Activated CD4-positive, alpha-beta T cell treated with anti-CD3 and anti-CD28 coated beads, Interleukin-2, amount 50 U/mL, for 48 hours (primary cell): ENCODE measurements at places on chromosomes 3 and 15.
A peak's percentile ranks its signal among the peaks of the same experiment; 100 is the strongest.

- no peak for DNase-seq
These were observed 10.7 kb downstream of the THSD4 start for GRCh38 chr15:71125831-71126450.

DNA sequence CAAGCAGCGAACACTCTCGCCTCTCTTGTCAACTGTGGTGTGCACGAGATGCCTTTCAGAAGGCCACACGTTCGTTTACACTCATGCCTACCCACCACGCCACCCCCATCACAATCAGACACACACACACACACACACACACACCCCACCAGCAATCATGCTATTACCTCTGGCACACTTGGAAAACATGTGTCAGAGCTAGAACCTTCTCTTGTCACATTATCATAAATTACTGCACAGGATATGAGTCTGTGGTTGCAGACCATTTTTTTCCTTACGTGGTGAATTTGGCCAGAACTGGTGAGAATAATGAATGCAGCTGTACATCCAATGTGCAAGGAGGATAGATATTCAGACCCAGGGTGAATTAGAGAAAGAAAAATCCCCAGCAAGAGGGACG, 52.4 kb downstream of the TRIM69 start:
- DNase-seq: peak; percentile 48

DNA sequence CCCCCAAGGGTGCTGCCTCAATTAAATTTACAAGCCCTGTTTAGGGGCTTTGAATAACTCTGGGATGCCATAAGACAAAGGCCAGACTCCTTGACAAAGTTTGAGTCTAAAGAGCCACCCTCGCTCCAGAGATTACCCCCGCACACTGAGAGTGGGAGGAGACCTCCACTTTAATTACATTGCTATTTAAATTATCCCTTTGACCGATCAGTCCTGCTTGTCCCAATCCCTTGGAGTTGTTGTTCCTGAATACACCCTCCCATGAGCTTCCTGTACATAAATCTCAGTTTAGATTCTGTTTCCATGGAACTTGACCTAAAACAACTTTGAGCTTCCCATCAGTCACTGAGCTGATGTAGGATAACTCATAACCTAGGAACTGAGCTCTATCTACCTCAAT, 596.3 kb downstream of the PYDC2 start:
- DNase-seq: no peak

GRCh38 chr15:49620199-49620598, 419 bp downstream of the FAM227B start:
- no peak for DNase-seq

DNA sequence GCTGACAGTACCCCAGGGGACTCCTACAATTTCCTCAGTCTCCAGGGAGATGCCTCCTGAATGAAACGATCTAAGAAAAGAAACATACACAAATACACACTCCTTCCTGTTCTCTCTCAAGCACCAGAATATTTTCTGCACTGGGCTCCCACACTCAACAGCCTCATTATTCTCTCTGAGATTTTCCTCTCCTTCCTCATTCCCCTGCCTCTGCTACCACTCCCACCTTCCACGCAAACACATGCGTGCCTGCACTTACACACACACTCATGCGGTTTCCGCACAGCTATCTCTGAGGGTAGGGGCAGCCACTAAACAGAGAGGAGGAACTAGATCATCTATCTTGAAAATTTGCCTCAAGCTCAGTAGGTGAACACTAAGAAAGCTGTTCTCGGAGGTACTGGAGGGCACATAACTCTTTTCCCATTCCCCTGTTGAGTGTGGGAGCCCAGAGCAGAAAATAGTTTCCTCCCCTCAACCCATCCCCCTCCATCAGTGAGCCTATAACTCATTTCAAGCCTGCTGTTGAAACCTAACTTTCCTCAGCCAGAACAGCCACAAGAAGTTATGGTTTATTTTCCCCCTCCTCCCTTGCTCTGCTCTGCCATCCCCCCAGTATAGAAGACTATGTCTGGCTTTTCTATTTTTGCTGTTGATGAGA, 30.5 kb upstream of the TIPARP start:
- peak; percentile 44 for DNase-seq

GRCh38 chr3:124174476-124174875, 182.6 kb upstream of the ROPN1 start:
- DNase-seq: no peak

DNA sequence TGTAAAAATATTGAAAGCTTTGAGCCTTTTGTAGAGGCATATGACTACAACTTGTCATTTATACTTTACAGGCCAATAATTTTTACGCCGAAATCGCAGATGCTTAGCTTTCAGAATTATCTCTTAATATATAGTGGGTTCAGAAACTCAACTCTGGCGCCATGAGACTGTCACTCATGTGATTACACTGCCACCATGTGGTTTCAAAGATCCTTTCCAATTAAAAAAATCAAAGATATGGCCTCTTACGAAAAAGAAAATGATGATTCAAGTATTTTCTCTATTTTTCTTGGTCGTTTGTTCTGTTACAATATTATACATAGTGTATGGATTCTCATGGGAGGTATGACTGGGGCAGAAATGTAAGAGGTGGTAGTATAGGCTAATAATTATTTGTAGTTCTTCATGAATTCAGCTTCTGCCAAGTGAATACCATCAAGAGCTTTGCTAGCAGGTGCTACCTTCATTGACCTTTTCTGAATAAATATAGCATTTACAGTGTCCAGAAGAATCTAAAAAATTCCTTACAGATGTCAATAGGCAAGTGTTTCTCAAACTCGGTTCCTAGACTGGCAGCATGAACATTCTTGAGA, 751.7 kb upstream of the GOLIM4 start:
- no peak for DNase-seq

- no peak for DNase-seq
These were observed 117.7 kb downstream of the DNAJB8 start for GRCh38 chr3:128348805-128349531.

GRCh38 chr3:23376516-23377248, 173.6 kb downstream of the UBE2E2 start:
- no peak for DNase-seq

GRCh38 chr3:117572786-117573185, 863.2 kb downstream of the TUSC7 start:
- DNase-seq: no peak

- DNase-seq: no peak
These were observed 735.6 kb downstream of the PDCD6IP start for GRCh38 chr3:34534013-34534412.

DNA sequence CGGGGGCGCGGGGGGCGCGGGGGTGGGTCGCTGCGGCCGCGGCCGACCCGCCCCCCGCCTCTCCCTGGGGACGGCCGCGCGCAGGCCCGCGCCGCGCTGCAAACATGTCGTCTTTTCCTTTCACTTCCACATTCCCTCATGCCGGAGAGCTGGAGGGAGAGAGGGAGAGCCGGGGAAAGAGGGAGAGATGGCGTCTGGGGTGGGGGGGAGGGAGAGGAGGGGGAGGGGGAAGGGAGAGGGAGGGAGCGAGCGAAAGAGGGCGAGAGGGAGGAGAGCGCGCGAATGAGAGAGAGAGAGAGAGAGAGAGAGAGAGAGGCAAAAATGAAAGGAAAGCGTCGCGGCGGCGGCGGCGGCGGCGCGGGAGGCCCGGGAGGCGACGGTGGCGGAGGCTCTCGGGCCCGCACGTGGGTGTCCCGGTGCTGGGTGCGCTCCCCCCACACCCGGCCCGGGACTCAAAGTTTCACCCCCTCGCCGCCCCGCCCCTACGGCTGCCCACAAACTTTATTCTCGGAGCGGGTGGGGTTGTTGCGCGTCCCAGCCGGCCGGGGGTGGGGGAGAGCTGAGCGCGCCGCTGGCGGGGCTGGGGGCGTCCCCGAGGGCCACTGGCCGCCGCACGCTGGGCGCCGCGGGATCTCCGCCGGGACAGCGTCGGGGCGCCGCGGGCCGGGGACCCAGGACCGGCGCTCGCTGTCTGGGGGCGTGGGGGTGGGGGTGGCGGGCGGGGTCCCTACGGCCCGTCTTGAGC, 731 bp downstream of the ZNF710 start:
- peak; percentile 75 for DNase-seq

DNA sequence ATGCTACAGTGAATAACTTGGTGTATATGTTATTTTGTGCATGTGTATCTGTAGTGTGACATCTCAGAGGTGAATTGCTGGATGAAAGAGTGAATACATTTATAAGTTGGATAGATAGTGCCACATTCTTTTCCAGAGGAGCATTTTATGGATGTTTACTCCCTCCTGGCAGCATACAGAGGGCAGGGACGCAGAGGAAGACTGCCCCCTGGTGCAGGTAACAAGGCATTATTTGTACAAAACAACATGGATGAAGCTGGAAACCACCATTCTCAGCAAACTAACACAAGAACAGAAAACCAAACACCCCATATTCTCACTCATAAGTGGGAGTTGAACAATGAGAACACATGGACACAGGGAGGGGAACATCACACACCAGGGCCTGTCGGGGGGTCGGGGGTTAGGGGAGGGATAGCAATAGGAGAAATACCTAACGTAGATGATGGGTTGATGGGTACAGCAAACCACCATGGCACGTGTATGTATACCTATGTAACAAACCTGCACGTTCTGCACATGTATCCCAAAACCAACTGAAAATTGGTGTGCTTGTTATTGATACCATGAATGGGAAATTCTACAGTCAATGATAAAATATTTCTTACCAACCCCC, 57.9 kb upstream of the CTXND1 start:
- DNase-seq: no peak

- DNase-seq: peak; percentile 3
These were observed 123.8 kb downstream of the B3GALNT1 start for GRCh38 chr3:160981217-160981938.

DNA sequence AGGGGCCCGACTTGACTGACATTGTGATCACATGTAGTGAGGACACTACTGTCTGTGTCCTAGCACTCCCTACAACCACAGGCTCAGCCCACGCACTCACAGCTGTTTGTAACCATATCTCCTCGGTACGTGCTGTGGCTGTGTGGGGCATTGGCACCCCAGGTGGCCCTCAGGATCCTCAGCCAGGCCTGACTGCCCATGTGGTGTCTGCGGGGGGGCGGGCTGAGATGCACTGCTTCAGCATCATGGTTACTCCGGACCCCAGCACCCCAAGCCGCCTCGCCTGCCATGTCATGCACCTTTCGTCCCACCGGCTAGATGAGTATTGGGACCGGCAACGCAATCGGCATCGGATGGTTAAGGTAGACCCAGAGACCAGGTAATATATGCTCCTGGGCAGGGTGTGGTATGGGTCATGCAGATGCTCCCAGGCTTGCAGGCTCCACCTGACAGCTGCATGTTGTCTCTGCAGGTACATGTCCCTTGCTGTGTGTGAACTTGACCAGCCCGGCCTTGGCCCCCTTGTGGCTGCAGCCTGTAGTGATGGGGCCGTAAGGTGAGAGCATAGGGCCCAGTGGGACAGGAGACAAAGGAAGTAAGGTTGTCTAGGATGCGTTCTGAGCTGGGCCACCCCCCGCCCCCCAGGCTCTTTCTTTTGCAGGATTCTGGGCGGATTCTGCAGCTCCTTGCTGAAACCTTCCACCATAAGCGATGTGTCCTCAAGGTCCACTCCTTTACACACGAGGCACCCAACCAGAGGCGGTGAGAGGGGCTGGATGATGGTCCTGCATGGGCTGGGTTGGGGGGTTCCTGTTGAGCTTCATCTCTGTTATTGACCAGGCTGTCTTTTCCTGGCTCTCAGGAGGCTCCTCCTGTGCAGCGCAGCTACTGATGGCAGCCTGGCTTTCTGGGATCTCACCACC, 4.4 kb downstream of the DALRD3 start:
- DNase-seq: peak; percentile 63

- DNase-seq: no peak
These were observed 56.3 kb downstream of the CPN2 start for GRCh38 chr3:194294895-194295214.

GRCh38 chr15:33442449-33442848, 131.7 kb downstream of the RYR3 start:
- no peak for DNase-seq

DNA sequence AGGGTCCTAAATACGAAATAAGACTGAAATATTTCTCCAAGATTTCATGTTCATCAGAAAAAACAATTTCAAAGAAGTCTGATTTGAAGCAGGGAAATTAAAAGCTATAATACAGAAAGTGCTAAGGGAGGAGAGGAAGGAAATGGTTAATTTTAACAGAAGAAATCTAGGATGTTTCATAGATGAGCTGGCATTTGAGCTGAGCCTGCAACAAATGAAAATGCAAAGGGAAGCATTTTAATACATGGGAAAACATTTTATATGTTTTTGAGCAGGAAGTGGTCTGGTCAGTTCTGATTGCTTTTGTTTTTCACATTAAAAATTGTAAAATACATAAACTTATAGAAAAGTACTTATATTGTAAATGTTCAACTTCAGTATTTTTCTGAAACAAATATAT, 17.2 kb upstream of the RAP2B start:
- no peak for DNase-seq

DNA sequence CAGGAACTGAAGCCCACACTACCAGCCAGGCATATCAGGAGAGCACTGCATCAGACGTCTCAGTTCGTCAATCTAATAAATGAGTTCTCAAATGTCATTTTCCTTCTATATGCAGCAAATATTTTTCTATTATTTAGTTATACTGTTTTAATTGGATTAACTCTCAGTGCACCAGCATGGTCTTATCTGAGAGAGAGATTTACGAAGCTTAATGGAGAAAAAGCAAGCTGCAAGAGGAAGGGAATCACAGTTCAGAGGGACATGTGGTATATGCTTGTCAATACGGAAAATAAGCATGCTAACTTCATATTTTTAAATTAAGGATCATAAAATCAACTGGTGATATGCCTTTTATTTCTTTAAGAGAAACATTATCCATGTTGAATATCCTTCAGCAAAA, 213.1 kb upstream of the NECTIN3 start:
- DNase-seq: no peak

DNA sequence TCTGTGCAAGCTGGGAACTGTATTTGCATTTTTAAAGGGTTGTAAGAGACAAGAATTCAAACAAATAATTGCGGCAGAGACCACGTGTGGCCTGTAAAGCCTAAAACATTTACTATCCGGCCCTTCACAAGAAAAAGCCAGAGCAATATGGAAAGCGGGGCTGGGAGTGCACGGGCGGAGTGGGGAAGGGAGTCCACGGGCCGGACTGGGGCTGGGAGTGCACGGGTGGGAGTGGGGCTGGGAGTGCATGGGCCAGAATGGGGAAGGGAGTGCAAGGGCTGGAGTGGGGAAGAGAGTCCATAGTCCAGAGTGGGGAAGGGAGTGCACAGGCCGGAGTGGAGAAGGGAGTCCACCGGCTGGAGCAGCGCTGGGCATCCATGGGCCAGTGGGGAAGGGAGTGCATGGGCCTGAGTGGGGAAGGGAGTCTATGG, 41.2 kb downstream of the KLF15 start:
- DNase-seq: no peak

GRCh38 chr3:144775551-144775950, 803.9 kb downstream of the DIPK2A start:
- no peak for DNase-seq
